ENCODE measurements at places on chromosomes 7 and 10.

- DNase-seq: no peak
These were observed 65.0 kb downstream of the DNAJC12 start for GRCh38 chr10:67772894-67773511.

DNA sequence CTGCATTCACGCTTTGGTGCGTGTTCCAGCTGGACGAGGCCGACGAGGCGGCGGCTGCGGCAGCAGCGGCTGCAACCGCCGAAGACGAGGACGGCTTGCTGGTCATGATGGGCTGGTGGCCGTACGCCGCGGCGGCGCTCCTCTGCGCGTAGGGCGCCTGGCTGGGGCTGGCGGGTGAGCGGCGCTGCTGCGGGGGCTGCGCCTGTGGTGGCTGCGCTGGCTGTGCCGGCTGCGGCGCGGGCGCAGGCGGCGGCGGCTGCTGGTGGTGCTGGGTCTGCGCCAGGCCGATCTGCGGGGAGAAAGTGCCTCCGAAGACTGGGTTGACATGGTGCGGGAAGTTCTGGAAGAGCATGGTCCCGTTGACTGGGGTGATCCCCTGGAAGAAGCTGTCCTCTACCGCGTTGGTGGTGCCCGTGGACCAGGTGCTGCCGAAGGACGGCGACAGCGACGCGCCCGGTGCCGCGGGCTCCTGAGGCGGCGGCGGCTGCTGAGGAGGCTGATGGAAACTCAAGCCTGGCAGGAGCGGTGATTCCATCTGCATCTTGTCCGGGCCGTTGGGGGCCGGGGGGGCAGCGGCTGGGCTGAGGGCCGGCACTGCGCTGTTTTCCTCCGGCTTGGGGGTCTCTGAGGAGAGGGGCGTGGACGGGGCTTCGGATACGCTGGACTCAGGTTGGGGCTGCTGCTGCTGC, 51.1 kb downstream of the CPEB3 start:
- DNase-seq: no peak

DNA sequence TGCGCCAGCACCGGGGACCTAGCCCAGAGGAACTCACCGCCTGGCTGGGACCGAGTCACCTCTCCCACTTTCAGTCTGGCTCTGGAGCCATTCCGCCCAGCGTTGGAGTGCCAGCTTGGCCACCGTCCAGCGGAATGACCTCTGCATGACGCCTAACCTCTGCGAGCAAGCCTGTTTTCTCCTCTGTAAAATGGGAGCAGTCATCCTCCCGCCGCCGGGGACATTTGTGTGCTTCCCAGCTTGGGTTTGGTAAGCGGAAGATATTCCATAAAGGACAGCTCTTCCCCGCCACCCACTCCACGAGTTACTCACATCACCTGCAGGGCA, 1.3 kb upstream of the ZCCHC24 start:
- no peak for DNase-seq

DNA sequence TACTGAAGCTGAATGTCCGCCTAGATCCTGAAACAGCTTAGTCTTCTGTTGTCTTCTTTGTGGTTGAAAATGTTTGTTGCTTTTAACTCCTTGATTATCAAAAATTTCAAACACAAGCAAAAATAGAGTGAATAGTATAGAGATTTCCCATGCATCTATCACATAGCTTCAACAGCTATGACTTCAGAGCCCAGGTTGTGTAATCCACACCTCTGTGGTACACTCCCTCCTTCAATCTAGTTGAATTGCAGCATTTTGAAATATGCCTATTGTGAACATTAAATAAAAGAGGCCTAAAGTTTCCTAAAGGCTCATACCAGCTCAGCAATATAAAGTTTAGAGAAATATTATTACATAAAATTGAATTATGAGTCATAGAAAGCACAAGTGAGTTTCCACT, 204.7 kb upstream of the HDAC9 start:
- DNase-seq: no peak

GRCh38 chr7:155667241-155667829, 22.9 kb downstream of the RBM33 start:
- no peak for DNase-seq

DNA sequence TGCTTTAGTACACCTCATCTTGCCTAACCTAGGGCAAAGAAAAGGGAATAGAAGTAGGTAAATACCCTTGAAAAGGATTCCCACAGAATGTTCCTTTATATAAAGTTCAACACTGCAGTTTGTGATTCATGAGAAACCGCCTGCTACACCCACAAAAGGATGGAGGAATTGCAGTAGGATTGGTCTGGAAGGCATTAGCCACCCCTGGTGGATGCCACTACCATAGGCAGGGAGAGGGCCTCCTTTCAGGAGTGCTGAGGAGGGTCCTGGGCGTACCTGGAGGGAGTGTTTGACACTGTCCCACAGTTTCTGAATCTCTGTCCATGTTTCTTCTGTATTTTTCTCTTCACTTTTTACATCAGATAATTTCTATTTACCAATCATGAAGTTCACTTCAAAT, 221.8 kb upstream of the TMEM72 start:
- DNase-seq: no peak

GRCh38 chr7:41476460-41476803, 226.5 kb downstream of the INHBA start:
- no peak for DNase-seq

DNA sequence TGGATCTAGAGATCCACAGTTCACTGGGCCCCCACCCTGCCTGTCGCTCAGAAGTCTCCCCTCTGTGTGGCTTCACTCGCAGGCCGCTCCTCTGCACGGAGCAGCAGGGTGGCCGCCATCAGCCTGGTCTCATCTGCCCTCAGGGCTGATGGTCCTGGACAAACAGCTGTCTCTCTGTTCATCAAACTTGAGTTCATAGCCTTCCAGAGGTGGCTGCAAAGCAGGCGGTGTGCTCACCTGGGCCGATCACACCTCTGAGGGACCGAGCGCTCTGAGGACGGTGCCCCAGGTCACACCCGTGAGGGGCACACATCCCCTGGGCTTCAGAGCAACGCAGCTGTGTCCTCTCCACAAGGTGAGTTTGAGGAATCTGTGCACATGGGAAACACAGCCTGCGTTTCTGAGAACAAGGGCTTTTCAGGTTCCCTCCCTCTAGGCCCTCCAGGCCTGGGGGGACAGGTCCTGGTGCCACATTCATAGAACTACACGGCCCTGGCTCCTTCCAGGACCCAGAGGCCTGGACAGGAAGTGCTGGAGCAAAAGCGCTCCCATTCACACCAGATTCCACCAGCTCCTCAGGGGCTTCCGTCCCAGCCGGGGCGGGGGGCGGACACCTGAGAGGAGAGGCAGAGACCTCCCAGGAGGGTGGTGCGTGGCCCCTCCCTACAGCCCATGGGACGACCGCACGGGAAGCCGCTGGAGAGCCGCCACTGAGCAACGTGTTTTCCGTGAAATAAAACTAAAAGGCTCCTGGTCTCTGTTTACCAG, 31.2 kb upstream of the FAM20C start:
- no peak for DNase-seq

DNA sequence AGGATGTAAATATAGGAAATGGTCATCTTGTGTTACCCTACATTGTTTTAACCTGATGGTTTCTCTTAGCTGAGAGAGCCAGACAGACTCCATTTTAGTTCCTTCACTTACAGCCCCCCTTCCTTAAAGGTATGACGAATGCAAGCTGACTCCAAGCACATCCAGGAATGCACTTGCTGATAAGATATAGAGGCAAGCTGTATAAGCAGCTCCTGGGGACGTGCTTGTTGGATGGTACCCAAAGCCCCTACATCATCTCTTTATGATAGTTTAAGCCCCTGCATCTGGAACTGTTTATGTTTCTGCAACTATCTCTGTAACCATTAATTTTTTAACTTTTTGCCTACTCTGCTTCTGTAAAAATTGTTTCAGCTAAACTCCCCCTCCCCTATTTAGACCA, 41.7 kb downstream of the ZNF25 start:
- DNase-seq: no peak

DNA sequence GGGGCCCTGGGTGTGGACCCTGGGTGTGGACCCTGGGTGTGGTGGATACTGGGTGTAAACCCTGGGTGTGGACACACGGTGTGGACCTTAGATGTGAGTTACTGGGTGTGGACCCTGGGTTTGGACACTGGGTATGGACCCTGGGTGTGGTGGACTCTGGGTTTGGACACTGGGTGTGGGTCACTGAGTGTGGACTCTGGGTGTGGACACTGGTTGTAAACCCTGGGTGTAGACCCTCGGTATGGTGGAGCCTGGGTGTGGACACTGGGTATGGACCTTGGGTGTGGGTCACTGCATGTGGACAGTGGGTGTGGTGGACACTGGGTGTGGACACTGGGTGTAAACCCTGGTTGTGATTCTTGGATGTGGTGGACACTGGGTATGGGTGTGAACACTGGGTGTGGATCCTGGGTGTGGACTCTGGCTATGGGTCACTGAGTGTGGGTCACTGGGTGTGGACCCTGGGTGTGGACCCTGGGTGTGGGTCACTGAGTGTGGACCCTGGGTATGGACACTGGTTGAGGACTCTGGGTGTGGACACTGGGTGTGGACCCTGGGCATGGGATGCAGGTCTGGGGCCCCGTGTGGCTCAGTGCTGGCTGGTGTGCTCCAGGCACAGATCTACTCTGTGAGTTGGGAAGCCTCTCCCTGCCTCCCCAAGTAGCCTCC, 356.2 kb downstream of the GLRX3 start:
- DNase-seq: no peak

- no peak for DNase-seq
These were observed 54.0 kb downstream of the ANK3 start for GRCh38 chr10:60335708-60336107.

GRCh38 chr10:15541376-15541775, 170.3 kb upstream of the FAM171A1 start:
- no peak for DNase-seq

GRCh38 chr7:70421319-70421718, 710.6 kb upstream of the GALNT17 start:
- DNase-seq: no peak

GRCh38 chr7:134587750-134588149, 38.8 kb downstream of the AKR1B15 start:
- no peak for DNase-seq

DNA sequence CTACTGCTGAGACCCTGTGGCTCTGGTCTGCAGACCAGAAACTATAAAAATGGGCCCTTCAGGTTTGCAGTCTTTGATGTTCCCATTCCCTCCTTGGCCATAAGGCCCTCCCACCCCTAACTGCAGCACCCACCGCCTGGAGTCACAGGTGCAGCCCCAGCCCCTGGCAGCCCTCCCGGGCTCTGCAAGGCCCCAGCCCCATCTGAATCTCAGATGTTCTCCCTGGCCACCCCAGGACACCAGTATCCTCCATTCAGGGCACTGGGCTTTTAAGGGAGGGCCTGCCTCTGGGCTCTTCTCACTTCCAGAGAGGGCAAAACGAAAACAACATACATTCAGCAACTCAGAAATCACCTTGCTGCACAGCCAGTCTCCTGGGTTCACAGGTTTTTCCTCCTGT, 107.7 kb upstream of the RET start:
- DNase-seq: no peak

Data from cortex of kidney (tissue), 1 donor.